ENCODE measurements at places on chromosomes 11 and 22.

- DNase-seq: no peak
Observed at GRCh38 chr22:46894081-46894671, 131.7 kb downstream of the TBC1D22A start.

GRCh38 chr22:45200860-45201511 is 37.3 kb downstream of the NUP50 start:
- no peak for DNase-seq

- no peak for DNase-seq
Observed at GRCh38 chr22:33090836-33091235, 32.7 kb upstream of the SYN3 start.

DNA sequence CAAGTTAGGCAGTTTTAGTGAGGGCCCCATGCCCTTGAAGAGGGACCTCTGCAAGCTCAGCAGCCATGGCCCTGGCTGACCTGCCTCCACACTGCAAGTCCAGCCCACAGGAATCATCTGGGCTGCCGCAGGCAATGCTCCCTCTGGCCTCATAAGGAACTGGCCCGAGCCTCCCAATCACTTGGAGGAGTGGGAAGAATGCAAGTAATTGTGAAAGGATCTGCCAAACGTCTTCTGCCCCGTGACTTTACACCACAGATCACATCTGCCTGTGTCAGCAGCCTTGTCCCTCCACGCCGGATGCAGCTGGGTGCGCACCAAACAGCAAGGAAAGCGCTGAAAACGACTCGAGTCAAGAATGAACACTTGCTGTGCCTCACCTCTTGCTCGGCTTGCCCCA is 23.8 kb downstream of the OPCML start:
- DNase-seq: no peak

GRCh38 chr22:48257685-48258055 is 1495.2 kb downstream of the TBC1D22A start:
- DNase-seq: no peak

GRCh38 chr11:37727371-37727770 is 1129.3 kb upstream of the RAG2 start:
- DNase-seq: no peak

- no peak for DNase-seq
Observed at GRCh38 chr11:134026655-134027343, 42.1 kb upstream of the JAM3 start.

DNA sequence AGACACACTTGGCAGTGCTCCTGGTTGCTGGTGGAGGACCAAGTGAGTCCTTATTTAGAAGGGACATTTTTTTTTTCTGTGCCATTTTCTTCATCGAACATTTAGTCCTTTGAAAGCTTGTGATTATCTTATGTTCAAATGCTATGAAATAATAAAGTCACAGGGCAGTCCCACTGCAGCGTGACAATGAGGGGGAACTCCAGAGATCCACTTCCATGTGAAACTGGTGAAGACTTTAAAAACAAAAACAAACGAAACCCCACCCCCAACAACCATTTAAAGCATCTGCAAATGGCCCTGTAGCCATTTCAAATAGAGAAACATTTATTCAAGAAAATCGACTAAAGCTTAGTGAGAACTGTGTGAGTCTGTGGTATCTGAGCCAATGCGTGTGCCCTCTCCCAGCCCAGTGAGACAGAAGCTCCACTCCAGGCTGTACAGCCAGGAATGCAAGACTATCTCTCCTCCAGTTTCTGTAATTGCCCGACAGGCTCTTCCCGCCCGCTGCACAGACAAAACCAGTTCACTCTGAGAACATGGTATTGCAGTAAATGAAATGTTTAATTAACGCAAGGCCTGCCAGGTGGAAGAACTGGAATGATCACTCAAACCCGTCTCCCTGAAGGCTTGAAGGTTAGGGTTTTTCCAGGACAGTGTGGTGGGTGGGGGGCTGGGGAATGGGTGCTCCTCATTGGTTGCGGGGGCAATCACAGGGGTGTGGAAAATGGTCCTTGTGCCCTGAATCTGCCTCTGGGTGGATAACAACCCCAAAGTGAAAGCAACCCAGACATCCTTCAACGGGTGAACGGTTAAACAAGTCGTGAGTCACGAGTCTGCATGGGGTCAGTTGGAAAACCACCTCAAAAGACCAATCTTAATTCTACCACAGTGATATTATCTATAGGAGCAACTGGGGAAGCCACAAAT is 8.4 kb downstream of the KRTAP5-6 start:
- peak; percentile 36 for DNase-seq

- no peak for DNase-seq
Observed at GRCh38 chr11:118086913-118087768, at the start of gene SMIM35. Gene SMIM35, minus strand, starts transcription at chr11:118086963. Its CDS starts 206 bp downstream, at chr11:118086757.

- no peak for DNase-seq
Observed at GRCh38 chr11:126978165-126978564, 22.4 kb downstream of the KIRREL3 start.

DNA sequence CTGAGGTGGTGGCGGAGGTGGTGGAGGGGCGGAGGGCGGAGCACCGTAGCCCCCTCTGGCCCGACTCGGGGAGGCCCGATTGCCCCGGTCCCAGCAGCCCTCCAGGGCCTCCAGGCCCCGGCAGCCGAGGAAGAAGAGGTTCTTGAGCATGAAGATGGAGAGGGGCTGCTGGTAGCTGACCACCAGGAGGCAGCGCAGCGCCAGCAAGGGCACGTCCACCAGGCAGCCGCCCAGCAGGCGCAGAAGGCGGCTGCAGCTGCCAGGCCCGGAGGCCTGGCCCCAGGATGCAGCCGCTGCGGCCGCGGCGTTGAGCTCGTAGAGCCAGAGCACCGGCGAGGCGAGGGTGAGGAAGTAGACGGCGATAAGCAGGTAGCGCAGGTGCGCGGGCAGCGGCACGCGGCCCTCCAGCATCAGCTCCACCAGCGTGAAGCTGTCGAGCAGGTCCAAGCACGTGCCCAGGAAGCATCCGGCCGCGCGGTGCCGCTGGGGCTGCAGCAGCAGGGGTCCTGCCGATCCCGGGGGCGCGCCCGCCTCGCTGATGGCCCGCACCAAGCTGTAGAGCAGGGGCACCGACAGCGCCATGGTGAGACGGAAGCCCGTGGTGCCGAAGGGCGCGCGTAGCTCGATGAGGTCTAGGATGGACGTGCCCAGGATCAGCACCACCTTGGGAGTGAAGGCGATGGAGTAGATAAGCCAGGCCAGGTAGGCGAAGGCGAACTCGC is 1.5 kb downstream of the TMEM121B start:
- DNase-seq: no peak

DNA sequence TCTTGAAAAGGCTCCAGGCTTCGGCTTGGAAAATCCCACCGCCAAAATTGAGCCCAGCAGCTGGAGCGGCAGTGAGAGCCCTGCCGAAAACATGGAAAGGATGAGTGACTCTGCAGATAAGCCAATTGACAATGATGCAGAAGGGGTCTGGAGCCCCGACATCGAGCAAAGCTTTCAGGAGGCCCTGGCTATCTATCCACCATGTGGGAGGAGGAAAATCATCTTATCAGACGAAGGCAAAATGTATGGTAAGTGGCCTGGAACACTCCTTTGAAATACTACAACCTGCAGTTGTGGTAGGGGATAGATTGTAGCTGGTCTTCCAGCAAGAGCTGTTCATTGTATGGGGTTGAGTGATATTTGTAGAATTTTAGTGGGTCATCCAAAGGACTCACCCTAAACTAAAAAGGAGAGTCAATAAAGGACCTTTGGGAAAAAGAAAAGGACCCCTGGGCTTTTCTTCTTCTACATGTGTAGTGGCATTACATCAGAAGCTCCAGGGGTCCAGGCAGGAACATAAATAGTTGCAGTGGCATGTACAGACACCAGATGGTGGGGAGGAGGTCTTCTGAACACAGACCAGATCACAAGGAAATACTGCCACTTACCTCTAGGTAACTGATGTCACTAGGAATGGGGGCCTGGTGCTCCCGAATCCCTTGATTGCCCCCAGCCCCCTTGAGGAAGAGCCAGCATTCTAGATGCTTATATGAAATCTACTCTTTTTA is 90.1 kb downstream of the TEAD1 start:
- DNase-seq: no peak

DNA sequence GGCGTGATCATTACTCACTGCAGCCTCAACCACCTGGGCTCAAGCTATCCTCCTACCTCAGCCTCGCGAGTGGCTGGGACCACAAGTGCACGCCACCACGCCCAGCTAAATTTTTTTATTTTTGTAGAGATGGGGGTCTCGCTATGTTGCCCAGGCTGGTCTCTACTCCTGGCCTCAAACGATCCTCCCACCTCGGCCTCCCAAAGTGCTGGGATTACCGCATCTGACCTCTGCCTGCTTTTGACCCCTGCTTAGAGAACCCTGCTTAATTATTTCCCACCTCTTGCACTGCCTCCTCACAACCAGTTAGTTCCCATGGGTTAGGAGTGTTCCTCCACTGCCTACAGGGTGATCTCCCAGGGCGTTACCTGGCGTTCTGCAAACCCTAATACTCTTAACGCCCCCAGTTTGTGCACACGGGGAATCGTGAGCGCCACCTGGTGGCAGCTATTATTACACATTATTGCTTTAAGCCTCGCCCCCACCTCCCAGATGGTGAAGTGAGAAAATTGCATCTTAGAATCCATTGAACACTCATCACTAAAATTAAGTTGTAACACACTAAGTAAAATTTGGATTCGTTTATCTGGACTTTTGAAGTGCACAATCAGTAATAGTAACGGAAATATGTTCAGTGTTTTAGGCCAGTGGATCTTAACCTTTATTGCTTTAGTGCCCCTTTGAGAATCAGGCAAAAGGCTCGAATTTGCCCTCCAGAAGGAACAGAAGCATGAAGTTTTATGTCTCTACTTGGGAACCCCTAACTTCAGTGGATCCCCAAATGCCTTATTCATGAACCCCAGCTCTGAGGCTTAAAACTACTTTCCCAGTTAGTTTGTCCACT is 61.4 kb upstream of the ASPHD2 start:
- DNase-seq: peak; percentile 60
